Tibial nerve (tissue), 4 donors: ENCODE measurements at places on chromosomes 2 and 18.

- no peak for DNase-seq
These were observed 100.0 kb upstream of the GLS start for GRCh38 chr2:190780594-190780993.

- DNase-seq = no peak
These were observed 24.8 kb upstream of the STAT1 start for GRCh38 chr2:191038741-191039140.

GRCh38 chr18:49061991-49062831 is 111.4 kb upstream of the SMAD7 start:
- DNase-seq = no peak

- DNase-seq = no peak
These were observed 22.9 kb downstream of the ACVR1 start for GRCh38 chr2:157853211-157853610.
